ENCODE measurements at places on chromosomes 3 and 15.

- peak; percentile 60 for DNase-seq
Observed at GRCh38 chr3:120449701-120450599, 842 bp downstream of the FSTL1 start.

- DNase-seq: no peak
Observed at GRCh38 chr3:13348661-13349396, 71.3 kb downstream of the NUP210 start.

DNA sequence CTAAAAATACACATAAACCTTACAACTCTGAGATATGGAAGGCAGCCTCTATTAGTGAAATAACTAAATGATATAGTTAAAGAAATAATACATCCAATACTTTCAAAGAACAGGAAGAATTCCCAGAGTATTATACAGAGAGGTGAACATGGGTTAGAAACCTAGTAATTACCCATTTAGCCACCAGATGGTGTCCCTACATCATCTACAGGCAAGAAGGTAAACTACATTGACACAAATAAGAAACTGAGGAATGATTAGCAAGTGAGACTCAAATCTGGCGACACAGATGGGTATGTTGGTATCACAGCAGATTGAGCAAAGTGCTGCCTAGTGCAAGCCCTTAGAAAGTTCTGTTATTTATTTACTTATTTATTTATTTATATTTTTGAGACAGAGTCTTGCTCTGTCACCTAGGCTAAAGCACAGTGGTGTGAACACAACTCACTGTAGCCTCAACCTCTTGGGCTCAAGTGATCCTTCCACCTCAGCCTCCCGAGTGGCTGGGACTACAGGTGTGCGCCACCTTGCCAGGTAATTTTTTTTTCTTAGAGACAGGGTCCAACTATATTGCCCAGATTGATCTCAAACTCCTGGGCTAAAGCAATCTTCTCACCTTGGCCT is 28.2 kb downstream of the NEK4 start:
- DNase-seq: no peak

DNA sequence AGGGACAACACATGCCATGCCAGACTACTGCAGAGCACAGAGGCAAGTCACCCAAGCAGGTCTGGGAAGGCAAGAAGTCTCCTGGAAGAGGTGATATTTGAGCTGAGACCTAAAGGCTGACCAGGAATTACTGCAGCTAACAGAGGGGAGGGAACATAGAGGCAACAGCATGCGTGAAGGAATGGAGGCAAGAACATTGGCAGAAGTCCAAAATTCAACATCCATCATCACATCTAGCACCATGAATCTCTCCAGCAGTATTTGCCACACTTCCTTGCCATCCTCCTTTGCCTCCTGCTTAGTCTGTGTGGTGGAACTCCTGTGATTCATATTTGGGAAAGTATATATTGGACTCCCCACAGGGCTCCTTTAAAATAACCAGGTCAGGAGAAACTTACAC is 870 bp upstream of the TSEN2 start:
- DNase-seq: no peak

DNA sequence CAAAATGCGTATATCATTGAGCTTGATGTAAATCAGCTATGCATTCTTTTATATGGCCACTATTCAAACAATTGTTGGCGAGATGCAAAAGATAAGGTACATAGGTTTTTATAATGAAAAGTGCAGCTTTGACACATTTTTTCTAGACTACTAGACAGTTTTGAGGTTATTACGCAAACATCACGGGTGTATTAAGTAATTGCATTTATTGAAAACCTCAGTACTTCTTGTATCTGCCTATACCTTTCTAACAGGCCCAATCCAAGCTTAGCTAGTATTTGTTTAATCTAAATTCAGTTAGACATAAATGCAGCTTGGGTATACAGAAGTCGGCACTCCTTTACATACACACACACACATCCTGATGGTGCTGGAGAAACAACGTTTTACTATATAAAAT is 2.7 kb downstream of the SPESP1 start:
- DNase-seq: no peak

DNA sequence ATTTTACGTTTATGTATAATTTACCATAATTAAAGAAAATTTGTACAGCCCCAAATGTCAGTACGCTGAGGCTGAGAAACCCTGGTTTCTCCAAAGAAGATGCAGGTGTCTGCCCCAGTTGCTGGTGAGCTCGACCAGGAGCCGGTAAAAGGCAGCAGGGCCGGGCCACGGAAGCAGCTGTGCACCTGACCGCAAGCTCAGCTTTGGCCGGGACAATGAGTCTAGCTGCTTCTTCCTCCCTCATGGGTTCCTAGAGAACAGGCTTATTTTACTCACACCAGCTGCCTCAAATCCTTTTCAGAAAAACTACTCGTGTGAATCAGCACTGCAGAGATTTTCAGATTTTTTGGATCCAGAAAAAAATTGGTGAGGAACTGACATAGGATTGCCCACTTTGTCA is 18.0 kb upstream of the ZXDC start:
- no peak for DNase-seq

DNA sequence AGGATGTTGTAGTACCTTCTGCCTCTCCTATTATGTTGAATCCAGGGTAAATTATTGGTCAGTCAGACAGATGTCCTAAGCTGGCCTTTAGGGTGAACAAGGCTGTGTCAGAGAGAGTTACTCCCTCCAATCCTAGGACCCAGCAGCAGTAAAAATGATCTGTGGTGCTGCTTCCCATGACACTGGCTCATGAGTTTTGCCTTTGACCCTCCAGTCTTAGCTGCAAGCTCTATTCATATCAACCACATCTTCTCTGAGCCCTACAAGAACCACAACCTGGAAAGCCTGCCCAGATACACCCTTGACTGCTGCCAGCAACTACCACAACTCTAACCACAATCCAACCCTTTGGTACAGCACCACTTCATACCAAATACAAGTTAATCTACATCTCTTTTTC is 27.2 kb upstream of the PHLDB2 start:
- no peak for DNase-seq

DNA sequence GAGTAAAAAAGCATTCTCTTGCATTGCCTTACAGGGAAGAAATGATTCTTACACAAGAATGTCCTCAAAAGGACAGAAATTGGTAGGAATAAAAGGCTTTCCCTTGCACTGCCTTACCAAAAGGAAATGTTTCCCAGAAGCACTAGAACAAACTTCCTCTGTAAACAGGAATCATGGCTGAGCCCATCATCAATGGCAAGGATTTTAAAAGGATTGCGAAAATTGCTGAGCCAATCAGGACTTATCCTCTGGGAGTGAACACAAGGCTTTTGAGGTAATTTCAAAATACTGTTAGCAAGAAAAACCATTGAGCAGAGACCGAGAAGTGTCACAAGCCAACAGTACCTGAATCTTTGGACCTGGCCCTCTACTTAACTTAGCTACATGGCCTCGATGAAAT is 897.3 kb downstream of the ROBO1 start:
- DNase-seq: no peak

DNA sequence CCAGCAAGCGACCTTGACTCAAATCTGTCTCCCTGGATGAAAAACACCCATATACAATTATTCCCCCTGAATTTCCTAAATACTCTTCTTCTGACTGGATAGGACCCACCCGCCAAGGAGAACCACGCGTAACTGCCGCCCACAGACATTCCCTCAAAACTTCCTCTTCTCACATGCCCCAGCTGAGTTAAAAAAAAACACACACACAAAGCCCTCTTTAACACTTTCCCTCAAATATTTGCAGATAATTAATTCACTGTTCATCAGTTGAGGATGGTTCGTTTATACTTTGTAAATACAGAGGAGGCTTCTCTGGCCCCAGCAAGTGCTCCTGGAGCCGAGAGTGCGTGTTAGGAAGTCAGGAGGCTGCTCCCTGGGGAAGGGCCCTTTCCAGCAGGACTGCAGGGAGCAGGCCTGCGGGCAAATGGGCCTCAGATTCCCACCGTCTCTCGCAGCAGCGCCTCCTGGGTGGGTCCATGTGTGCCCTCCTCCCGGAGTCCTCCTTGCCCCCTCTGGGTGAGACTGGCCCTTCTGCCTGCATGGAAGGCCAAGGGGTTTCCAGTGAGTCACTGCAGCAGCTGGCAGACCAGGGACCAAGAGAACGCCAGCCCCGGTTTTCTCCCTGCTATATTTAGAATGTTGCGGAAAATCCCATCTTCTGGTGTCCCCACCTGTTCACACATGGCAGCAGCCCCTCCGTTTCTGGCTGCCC is 46.8 kb downstream of the MGLL start:
- no peak for DNase-seq

GRCh38 chr3:186760141-186760833 is 23.1 kb upstream of the EIF4A2 start:
- no peak for DNase-seq

DNA sequence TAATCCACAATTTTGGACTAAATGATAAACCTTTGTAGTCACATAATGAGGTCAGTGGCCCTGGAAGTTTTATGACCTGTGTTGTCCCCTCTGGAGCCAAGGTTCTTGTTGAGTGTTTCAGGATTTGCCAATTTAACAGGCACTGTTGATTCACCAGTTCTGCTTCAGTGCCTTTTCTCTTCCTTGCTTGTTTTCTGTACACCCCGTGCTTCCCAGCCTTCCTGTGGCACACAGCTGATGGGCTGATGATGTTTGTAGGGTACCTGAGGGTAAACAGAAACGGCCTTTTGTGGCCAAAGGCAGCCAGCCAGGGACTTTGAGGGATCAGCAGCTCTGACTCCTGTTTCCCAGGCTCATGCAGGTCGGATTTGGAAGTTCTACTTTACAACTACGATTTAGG is 13.3 kb downstream of the GYG1 start:
- no peak for DNase-seq

All from activated CD8-positive, alpha-beta memory T cell treated with anti-CD3 and anti-CD28 coated beads for 24 hours (primary cell).